ENCODE measurements at places on chromosomes 4 and X. TPM values are rescaled to one million over a fixed set of nuclear protein-coding genes. Genes with fewer than 3 reads are reported as not detected.

IL21 gene
- total RNA-seq = not detected

P2RY4 gene
- 0.41 TPM for total RNA-seq

CXCL3 gene
- 1.4 TPM for total RNA-seq

ADGRL3 gene
- total RNA-seq = 33.3 TPM

NAP1L5 gene
- total RNA-seq = 8.6 TPM

HMGN5 gene
- total RNA-seq = 5.0 TPM

CABS1 gene
- not detected for total RNA-seq

UGT2B11 gene
- 0.82 TPM for total RNA-seq

EDA2R gene
- 2.7 TPM for total RNA-seq

ARMCX2 gene
- 61.4 TPM for total RNA-seq

DNA sequence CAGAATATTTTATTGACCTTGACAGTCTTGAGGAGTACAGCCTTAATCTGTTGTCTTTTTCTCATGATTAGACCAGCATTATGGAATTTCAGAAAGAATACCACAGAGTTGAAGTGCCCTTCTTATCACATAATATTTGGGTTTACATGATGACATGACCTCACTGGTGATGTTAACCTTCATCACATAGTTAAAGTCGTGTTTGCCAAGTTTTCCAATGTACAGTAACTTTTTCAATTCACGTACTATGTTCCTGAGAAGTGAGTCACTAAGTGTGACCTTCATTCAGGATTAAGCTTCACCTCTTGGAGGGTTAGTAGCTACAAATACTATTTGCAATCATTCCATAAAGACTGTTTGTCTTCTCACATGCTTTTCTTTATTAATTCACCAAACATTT lies 52.1 kb downstream of the RAB40A start:
- no peak for DNase-seq

- no peak for DNase-seq
Measured at GRCh38 chrX:11663875-11664210, 1.9 kb downstream of the ARHGAP6 start.

- DNase-seq = no peak
Measured at GRCh38 chr4:60133375-60133774, 1066.8 kb upstream of the ADGRL3 start.

- DNase-seq = no peak
Measured at GRCh38 chrX:132900633-132901293, 57.7 kb downstream of the HS6ST2 start.

DNA sequence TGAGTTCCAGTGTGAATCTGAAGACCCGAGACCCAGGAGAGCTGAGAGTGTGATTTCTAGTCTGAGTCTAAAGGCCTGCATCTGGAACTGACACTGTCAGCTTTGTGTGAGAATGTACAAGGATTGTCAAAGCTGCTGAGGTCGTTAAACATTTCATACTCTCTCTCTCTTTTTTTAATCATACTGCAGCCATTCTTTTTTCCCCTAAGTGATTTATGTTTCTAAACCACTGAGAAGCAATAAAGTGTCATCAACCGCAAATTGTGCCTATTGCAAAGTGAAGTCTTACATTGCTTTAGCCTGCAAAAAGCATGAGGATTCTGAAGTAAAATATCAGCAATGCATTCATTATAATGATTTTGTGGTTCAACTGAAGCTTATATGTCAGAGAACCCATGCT lies 106.0 kb downstream of the ASMT start:
- no peak for DNase-seq

DNA sequence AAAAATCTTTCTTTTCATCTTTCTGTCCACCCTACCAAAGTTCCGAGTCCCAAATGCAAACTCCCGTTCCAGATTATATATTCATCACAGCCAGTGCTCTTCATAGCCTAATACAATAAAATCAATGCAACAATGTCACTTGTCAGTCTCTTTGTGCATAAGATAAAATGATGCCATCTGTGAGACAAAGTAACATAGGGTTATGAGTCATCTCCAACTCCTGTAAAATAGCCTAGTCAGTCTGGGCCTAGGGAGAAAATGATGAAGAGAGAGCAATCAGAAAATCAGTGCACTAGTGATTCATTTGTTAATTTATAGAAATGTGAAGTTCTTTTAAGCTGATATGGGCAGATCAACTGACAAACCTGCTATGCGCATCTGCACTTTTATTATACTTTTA lies 689.1 kb upstream of the DIAPH2 start:
- no peak for DNase-seq

DNA sequence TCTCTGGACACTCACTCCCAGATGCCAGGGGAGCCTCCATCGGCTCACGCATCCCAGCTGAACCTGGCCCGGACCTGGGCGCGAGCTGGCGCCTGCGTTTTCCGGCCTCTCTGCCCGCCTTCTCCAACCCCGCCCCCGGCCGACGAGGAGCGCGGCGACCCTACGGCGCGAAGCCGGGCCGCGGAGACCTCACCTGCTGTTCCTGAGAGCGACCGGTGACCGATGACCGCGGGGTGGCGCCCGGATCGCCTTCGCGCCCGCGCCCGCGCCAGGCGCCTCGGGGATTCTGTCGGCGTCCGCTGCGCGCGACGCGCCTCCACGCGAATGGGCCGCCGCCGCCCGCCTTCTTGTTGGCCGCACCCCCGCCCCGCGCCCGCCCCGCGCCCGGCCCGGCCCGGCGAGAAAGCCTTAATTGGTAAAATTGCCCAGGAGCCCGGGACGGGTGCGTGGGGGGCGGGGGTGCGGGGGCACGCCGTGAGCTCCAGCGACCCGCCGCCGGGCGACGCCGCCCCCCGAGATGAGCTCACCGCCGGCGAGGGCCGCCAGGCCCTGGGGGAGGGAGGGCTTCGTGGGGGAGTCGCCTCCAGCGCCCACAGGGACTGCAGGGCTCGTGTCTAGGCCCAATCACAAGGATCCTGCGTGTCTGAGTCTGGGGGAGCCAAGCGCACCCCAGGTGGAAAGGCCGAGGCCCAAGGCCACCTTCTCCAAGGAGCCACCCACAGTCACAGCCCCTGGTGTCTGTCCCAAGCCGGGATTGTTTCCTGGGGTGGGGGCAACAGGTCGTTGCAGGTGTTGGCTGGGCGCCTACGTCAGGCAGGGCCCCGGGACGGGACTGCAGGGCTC lies at the start of gene FLNA:
Gene FLNA, minus strand, starts transcription at position 322 of the 843 bp plus-strand sequence. CDS start 3,389 bp downstream, outside the sequence.
- DNase-seq = no peak

- DNase-seq = no peak
Measured at GRCh38 chr4:56755901-56756300, 65.6 kb downstream of the SPINK2 start.

DNA sequence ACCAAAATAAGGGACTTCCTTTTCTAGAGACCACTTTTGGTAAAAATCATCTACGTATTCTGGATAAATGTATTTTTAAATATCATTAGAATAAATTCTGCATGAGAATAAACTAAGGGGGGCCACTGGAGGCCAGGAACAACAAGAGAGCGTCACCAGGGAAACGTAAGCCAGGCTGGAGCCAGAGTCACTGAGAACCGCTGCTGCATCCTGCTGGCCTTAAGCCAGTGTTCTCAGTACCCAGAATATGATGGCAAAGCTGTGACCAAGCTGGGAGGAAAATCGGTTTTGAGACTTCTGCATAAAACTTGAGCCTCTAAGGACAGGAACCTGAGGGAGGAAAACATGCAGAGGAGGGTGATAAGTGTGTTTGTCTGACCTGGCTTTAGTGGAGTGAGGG lies 63.0 kb upstream of the FAM9A start:
- DNase-seq = peak; percentile 60

DNA sequence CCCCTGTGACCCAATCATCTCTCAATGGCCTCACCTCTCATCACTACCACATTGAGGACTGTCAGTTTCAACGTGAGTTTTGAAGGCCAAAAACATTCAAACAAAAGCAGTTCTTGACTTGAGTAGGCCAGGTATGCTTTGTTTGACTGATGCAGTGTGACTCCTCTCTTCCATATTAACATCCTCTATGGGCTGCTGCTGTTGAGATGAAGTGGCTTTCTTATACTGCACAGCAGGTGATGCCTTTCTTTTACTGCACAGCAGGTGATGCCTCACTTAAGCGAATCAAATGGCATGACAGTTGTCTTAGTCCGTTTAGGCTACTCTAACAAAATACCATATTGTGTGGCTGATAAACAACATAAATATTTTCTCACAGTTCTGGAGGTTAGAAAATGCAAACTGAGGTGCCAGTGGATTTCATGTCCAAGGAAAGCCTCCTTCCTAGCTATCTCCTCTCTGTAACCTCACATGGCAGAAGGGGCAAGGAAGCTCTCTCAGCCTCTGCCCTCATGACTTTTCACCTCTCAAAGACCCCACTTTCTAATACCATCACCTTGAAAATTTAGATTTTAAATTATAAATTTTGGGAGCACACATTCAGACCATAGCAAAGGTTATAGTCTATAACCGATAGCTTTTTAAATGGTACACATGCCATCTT lies 2267.9 kb upstream of the AGA start:
- no peak for DNase-seq

GRCh38 chr4:105058177-105058812 lies 88.4 kb upstream of the TET2 start:
- no peak for DNase-seq

- peak; percentile 58 for DNase-seq
Measured at GRCh38 chrX:119790977-119791436, 423 bp downstream of the RPL39 start.

DNA sequence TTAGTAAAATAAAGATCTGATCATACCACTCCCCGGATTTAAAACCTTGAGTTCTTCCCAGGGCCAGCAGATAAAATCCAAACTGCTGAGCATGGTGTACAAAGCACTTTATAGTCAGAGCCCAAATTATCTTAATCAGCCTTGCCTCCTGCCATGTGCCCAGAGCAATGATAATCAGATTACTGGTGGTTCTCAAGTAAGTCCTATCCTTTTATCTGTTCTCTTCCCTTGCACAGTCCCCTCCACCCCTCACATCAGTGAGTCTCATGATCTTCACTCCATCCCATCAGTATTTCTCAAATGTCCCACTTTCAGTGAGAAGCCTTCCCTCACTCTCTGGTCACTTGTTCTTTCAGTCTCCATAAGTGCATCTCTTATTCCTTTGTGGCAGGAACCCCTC lies 22.7 kb downstream of the INTS6L start:
- DNase-seq = no peak

GRCh38 chr4:13483136-13483767 lies 888 bp downstream of the RAB28 start:
- peak; percentile 21 for DNase-seq

GRCh38 chr4:56444719-56445118 lies 8.7 kb downstream of the PAICS start:
- DNase-seq = no peak

DNA sequence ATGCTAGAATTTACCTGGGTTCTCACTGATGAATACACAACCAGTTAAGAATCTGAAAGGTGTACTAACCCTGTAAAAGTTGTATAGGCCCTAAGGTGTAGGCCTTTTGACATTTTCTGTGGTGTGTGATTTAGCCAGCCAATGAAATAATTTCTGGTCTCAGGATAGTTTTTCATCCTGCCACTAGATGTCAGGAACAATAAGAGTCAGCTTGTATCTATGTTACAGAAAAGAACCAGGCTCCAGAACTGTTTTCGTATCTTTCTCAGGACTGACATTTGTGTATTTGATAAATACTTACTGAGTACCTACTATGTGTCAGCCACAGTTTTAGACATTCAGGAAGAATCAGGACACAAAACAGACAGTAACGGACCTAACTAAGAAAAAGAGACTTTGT lies 673.6 kb upstream of the TENM3 start:
- peak; percentile 51 for DNase-seq

GRCh38 chr4:8333726-8334460 lies 64.3 kb downstream of the HTRA3 start:
- no peak for DNase-seq

DNA sequence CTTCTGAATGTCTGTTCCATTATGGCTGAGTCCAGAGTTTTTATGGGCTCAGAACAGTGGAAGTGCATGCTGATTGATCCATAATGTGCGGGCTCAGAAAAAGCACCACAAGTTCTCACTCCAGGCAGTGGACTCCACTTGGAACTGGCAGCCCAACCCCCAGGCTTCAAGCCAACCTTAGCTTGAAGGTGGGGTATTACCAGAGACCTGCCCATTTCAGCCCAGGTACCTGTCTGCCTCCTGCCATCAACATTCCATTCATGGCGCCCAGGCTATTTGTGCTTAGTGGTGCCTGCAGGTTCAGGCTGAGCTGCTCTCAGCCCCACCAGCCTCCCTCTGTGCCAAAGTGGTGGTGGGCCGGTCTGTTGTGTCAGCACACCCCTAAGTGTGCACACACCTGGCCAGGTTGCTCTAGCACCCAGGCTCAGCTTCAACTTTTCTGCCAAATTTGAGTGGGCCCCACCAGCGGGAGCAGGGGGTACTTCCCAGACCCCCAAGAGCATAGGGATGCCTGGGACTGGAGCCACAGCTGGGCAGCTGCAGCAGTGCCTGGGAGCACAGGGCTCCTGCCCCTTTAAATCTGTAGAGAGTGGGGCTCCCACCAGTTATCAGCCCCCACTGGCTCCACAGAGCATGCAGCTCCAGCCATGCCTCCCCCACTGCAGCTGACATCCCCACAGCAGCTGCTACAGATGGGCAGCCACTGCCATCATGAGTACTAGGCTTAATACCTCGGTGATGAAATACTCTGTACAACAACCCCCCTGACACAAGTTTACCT lies 1025.3 kb downstream of the PCDH19 start:
- no peak for DNase-seq

GRCh38 chrX:63250253-63250868 lies 100.8 kb downstream of the SPIN4 start:
- peak; percentile 79 for DNase-seq

- DNase-seq = no peak
Measured at GRCh38 chrX:136639506-136640176, 8.3 kb upstream of the CD40LG start.

GRCh38 chr4:128225148-128225547 lies 62.5 kb downstream of the PGRMC2 start:
- peak; percentile 78 for DNase-seq

DNA sequence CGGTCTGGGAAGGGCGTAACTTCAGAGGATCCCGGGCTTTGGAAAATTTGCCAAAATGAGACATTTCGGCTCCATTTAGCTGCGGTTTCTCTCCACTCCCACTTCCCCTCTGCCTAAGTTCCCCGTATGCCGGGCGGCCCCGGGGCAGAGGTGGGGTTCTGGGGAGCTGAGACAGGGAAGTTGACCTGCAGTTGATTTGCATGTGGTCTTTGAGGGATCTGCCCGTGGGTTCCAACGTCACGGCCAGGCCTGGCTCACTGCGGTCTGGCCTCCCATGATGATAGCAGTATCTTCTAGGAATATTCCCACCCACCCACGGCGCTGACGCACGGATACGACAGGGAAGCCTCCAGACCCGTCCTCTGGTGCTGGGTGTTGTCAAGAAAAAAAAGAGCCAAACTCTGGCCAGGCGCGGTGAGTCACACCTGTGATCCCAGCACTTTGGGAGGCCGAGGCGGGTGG lies 27.3 kb upstream of the CRLF2 start:
- peak; percentile 6 for DNase-seq

DNA sequence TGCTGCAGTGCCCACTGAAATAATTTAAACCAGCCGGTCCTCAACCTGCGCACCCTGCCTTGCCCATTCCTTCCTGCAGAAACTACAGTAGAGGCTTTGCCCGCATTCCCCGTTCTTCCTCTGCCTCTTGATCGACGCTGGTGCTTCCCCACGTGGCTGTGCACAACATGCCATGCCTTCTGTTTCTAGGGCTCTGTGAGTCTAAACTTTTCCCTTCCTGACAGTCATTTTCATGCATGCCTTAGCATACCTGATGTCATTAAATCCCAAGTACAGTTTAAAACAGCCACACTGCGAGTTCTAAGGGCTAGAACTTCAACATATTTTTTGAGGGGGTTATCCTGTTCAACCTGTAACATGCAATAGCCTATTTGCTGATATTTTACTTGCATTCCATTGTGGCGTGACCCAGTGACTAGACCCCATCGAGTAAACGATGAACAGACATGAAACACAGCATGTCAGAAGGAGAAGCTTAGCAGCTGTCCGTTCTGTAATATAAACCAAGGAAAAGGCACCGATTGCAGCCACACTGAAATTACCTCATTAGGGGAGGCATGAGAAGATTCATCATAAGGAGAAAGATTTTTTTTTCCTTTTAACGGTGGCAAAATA lies 232.5 kb downstream of the ARHGAP10 start:
- DNase-seq = peak; percentile 50
